Breast epithelium (tissue), 4 donors: ENCODE measurements at places on chromosomes 1 and 21.

DNA sequence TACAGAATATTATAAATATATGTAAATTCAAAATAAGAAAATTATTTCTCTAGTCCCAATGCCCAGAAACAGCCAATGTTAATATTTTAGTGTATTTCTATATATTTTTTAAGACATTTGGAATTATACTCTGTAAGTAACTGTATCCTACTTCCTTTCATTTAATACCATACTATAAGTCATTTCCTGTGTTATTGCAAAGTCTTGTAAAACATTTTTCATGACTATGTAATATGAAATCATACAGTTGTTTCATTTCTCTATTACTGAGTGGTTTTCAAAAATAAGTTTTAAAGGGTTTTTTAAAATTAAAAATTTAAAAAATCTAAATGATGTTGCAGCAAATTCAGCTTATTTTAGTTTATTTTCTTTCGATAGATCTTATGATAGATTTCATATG, 2.0 kb downstream of the RNASEL start:
- no peak for DNase-seq

DNA sequence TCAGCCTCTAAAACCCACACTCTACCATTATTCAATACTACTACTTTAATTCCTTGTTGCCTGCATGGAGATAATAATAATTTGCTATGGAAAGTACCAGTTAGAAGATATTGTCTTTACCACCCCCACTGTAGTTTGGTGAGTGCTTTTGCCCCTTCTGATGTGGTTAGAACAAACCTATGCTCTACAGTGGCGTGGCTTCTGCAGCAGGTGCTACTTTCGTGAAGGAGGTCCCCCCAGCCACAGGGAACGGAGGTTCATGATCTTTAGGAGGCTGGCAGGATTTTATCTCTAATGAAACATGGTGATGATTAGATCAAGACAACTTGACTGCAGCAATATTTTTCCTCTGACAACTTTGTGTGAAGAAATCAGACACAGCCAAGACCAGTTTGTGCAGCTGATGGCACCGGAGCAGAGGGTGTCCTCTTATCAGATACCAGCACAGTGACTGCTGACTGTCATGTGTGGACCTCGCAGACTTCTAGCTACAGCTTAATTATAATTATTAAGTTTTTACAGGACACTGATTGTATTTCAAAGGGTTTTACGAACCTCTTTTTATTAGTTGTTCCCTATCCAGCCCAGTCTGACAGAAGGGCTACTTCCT, 10.7 kb upstream of the TCHH start:
- DNase-seq: no peak

DNA sequence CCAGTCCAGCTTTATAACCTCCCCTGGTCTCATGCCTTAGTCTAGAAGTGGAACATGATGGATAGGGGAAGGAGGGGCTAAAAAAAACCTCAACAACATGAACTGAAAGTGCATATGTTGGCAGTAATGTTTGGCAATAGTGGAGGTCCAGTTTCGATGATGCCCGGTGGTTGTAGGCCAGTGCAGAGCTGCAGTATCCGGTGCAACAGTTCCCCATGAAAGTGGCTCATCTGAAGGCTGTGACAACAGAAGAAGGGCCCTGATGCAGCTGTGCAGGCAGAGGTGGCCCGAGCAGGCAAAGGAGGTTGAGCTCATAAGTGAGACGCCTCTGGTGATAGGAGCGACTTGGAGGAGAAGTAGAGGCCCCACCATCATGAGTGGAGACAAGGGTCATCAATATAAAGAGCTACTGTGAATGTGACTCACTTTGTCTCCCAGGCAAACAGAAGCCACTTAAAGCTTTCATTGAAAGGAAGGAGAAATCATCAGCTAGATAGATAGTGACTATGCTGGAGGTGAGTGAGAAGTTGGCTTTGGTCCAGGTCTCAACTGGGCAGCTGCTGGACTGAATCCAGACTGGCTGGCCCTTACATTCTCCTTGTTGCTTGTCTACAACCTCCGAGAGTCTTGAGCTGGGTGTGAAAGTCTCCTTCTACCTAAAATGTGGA, 10.2 kb upstream of the CREG1 start:
- no peak for DNase-seq

- peak; percentile 50 for DNase-seq
Measured at GRCh38 chr1:67760030-67760821, 73.0 kb downstream of the GNG12 start.

DNA sequence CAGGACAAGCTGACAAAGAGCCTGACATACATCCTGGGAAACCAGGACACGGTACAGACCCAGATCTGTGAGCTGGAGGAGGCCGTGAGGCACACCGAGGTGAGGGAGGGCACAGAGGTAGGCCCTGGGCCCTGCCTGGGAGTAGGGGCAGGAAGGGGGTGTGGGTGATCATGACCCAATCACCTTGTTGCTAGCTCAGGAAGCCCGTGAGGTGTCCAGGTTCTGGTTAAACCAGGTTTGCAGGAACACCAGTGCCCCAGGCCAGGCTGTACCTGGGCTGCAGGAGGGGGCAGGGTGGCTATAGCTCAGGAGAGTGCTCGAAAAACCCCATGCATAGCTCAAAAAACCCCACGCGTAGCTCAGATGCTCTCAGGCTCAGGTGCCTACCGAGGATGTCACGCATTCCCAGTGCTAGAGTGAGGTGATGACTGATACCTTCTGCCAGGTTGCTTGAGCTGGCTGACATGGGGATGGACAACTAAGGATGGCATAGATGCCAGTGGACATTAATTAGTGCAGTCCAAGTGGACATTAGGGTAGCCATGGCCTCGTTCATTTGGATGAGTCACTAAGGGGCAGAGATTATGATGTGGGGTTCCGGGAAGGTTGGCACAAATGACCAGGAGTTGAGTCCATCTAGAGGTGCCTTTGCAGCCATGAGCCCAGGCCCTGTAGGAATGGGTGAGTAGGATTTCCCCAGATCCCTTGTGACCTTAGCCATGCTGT, 3.7 kb downstream of the TRIM46 start:
- peak; percentile 84 for DNase-seq

DNA sequence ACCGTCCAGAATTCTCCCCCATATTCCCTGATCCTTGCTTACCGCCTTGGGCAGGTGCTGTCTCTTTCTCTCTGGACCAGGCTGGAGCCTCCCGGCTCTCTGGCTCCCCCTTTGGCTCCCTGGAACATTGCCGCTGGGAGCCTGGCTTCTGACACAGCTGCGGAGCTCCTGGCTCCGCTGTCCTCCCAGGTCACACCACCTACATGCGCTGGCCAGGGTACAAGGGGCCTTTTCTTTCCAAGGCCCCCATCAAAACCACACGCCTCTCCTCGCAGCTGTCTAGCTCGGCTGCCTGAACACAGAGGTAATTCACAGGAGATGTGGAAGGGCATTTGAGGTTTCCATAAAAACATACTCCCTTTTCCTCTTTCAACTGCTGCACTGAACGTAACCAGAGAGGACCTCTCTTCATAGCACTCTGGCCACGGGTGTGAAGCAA, 7.5 kb upstream of the ZNF648 start:
- DNase-seq: no peak

DNA sequence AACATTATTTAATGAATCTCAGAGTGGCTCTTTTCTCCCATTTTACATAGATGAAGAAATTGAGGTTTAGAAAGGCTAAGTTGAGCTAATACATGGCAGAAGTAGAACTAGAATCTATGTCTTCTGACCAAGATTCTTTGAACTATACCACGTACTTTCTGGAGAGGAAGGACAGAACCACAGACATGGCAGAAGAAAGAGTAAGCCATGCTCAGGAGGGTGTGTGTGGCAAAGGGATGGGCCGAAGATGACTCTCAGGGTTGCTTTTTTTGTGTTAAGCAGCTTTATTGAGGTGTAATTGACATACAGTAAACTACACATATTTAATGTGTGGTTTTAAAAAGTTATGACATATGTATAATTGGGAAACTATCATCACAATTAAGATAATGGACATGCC, 69.5 kb downstream of the PEX14 start:
- DNase-seq: no peak

DNA sequence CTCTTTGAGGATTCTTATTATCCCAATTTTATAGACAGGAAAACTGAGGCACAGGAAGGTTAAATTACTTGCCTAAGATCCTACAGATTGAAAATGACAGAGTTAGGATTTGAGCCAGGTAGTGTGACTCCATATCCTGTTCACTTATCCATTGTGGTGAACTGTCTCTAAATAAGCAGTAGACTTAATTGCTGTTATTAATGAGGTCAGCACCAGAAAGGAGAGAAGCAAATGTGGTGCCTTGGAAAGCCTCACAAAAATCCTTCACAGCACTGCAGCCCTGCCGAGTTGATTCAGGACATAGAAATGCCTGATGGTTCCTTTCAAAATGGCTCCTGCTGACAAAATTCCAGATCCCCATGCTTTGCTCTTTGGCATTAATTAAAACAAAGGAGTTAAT, 193.3 kb upstream of the BEND5 start:
- DNase-seq: no peak

GRCh38 chr21:44006017-44006619, 6.0 kb upstream of the TRAPPC10 start:
- no peak for DNase-seq

- no peak for DNase-seq
Measured at GRCh38 chr1:198640174-198640573, 1.3 kb downstream of the PTPRC start.

DNA sequence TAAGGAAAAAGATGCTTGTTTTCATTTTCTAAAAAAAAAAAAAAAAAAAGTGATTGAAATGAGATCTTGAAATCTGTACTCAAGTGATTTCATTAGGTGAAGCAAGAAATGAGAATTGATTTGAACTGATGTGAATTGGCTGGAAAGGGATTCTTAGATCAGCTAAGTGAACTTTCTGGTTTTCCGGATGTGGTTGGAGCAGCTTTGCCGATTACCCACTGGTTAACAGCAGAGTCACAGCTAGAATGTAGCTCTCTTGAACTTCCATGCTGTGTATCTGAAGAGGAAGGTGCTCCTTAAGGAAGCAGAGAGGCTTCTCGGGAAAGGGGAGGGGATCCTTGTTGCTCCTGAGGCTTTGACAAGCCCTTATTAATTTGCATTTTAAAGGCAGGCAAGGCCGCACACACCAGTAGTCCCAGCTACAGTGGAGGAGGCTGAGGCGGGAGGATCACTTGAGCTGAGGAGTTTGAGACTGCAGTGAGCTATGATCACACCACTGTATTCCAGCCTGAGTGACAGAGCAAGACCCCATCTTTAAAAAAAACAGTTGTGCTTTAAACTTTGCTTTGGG, 28.7 kb upstream of the PWP2 start:
- no peak for DNase-seq

DNA sequence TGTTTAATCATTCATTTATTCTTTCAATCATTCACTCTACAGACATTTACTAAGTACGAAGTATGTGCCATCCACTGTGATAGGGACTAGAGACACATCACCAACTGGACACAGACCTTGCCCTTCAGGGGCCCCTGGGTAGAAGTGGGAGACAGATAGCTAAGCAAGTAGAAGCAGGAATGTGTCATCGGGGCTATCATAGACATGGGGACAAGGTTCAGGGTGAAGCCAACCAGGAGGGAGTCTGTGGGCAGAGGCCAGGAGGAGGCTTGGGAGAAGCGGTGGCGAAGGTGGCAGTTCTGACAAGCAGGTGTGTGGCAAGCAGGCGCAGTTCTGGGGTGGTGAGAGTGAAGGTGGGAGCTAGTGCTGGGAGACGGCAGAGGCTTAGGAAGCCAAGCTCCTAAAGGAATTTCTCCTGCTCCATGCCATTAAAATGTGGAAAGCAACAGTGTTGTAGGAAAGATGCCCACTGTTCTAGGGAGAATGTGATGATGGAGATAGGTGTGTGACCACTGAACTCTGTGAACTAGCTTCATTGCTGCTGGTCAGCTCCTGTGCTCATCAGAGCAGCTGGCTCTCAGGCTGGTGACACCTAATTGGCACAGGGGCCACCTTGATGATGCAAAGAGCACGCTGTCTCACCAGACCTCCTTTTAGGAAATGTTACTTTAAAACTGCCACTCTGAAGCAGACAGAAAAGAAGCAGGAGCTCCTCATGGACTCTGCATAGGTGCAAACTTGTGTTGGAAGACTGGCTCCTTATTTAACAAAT, 79.7 kb upstream of the LPGAT1 start:
- DNase-seq: no peak

DNA sequence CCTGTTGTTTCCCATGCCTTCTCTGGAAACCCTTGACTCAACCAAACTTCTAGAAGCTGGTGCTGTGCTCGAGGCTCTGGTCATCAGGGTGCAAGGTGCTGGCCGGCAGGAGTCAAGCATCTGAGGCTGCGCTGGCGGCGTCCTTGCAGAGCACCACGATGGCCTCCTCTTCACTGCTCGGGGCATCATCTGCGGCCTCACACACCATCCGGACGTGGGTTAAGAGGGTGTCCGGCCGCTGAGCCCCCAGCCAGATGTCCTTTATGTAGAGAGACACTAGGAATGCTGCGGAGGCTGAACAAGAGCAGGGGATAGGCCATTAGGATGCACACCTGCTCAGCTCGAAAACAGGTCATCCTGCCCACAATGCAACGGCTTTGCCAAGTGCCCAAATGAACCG, 16.2 kb downstream of the MRAP start:
- no peak for DNase-seq
